ENCODE measurements at places on chromosomes 6 and 20.
A peak's percentile ranks its signal among the peaks of the same experiment; 100 is the strongest.

GRCh38 chr6:111579816-111580215 lies 25.9 kb downstream of the TRAF3IP2 start:
- DNase-seq, result no peak
- no peaks in the 10 kb centered on the region for H3K36me3 ChIP-seq
- peak overlapping the region; percentile 11 for H3K27ac ChIP-seq
- no peaks in the 10 kb centered on the region for H3K4me1 ChIP-seq

DNA sequence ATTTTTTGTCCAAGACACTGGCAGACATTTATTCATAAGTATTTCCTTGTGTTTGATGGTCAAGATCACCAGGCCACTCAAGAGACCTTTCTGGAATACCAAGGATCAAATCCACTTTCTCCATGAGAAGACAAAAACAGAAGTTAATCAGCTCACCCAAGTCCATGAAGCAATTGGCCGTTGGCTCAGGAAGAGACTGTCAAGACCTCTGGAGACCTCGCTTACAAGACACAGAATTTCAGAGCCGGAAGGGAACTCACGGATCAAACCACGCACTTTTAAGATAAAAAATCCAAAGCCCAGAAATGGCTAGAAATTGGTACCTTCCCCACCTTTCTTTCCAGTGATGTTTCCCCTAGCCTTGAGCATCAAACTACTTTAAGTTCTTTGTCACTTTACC lies 3.3 kb downstream of the TRERF1 start:
- peak overlapping the region; percentile 94 for H3K27ac ChIP-seq
- H3K4me3 ChIP-seq, result no peak overlapping the region
- no peaks in the 10 kb centered on the region for H3K27me3 ChIP-seq
- no peak for DNase-seq
- H3K4me1 ChIP-seq, result peaks cover 4% of the 10 kb centered on the region

GRCh38 chr6:48315051-48315719 lies 204.2 kb upstream of the PTCHD4 start:
- no peaks in the 10 kb centered on the region for H3K36me3 ChIP-seq
- H3K27me3 ChIP-seq, result no peaks in the 10 kb centered on the region
- no peak overlapping the region for H3K27ac ChIP-seq
- no peak for DNase-seq

- no peaks in the 10 kb centered on the region for H3K36me3 ChIP-seq
Measured at GRCh38 chr6:75135450-75135849, 70.4 kb downstream of the COL12A1 start.

DNA sequence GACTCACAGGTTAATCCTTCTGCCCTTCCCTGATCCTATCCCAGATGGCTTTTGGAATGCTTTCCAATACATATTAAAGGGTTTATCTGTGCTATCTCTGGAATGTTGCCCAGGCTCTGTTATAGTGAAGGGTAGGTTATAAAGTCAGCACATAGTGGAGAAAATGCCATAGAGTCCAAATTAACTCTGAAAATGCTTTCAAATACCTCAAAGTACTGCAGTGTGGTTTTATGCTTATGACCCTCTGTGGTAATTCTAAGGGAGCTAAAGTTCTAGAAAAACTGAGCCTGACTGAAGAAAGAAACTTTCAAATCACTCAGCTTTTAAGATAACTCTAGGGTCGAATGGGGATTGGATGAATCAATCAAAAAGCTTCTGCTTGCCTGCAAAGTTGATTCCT lies 159.8 kb downstream of the PLCB1 start:
- H3K27me3 ChIP-seq, result no peaks in the 10 kb centered on the region
- no peak overlapping the region for H3K27ac ChIP-seq
- no peak for DNase-seq
- H3K36me3 ChIP-seq, result no peaks in the 10 kb centered on the region

GRCh38 chr6:11042025-11042749 lies 1.9 kb downstream of the ELOVL2 start:
- H3K4me3 ChIP-seq, result no peak overlapping the region
- peaks cover 95% of the 10 kb centered on the region for H3K27me3 ChIP-seq
- no peaks in the 10 kb centered on the region for H3K36me3 ChIP-seq
- DNase-seq, result no peak
- H3K27ac ChIP-seq, result no peak overlapping the region
- H3K4me1 ChIP-seq, result no peaks in the 10 kb centered on the region

GRCh38 chr6:166970776-166971175 lies 14.4 kb upstream of the RNASET2 start:
- H3K27me3 ChIP-seq, result no peaks in the 10 kb centered on the region
- H3K4me1 ChIP-seq, result no peaks in the 10 kb centered on the region
- no peak for DNase-seq
- H3K4me3 ChIP-seq, result no peak overlapping the region

DNA sequence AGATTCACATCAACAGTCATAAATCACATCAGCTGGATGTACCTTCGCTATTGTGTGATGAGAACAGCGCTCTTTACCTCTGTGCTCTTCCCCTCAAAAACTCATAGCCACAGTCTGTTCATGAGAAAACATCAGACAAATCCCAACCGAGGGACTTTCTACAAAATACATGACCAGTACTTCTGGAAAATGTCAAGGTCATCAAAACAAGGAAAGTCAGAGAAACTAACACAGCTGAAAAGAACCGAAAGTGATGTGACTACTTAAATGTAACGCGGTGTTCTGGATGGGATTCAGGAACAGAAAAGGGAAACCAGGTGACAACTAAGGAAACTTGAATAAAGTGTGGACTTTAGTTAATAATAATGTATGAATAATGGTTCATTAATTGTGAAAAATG lies 112.0 kb upstream of the CBLN4 start:
- no peaks in the 10 kb centered on the region for H3K36me3 ChIP-seq
- H3K27me3 ChIP-seq, result no peaks in the 10 kb centered on the region
- DNase-seq, result no peak

DNA sequence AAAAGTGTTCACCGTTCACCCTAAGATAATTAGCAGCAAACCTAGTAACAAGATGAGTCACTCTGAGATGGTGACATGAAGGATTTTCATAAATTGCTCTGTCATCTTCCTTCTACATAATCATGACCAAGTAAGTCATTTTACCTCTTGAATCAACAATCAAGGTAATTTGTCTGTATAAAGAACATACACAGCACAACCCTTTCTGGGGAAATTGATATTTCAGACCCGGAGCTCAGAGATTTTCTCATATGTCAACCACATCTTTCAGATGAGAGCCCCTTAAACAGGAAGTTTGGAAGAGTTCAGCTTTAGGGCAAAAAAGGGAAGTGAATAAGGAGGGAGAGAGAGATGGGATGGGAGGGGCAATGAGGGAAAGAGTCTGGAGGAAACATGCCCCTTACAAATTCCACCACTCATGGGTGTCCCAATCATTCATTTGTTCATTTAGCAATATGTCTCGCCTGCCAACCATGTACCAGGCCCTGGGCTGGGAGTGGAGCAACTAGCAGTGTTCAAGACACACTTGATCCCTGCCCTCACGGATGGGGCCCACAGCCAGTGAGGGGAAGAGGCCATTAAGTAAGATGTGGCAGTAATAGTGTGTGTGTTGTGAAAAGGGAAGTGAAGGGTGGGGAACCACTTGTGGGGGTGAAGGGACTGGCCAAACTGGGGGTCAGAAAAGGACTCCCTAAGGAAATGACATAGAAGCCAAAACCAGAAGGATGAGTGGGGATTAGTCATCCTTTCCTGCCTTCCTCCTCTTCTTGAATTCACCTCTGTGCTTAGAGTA lies 190.9 kb downstream of the MAFB start:
- no peaks in the 10 kb centered on the region for H3K27me3 ChIP-seq
- no peak overlapping the region for H3K27ac ChIP-seq
- H3K4me1 ChIP-seq, result no peaks in the 10 kb centered on the region
- H3K36me3 ChIP-seq, result no peaks in the 10 kb centered on the region
- H3K4me3 ChIP-seq, result no peak overlapping the region
- DNase-seq, result peak; percentile 10

- no peaks in the 10 kb centered on the region for H3K4me1 ChIP-seq
- H3K4me3 ChIP-seq, result no peak overlapping the region
- H3K27me3 ChIP-seq, result no peaks in the 10 kb centered on the region
- no peaks in the 10 kb centered on the region for H3K36me3 ChIP-seq
- no peak overlapping the region for H3K27ac ChIP-seq
- DNase-seq, result no peak
Measured at GRCh38 chr20:9185511-9185910, 116.6 kb downstream of the PLCB4 start.

- no peaks in the 10 kb centered on the region for H3K36me3 ChIP-seq
- H3K27ac ChIP-seq, result no peak overlapping the region
- no peaks in the 10 kb centered on the region for H3K4me1 ChIP-seq
- H3K27me3 ChIP-seq, result no peaks in the 10 kb centered on the region
- H3K4me3 ChIP-seq, result no peak overlapping the region
Measured at GRCh38 chr6:25263657-25264056, 15.5 kb upstream of the CARMIL1 start.

DNA sequence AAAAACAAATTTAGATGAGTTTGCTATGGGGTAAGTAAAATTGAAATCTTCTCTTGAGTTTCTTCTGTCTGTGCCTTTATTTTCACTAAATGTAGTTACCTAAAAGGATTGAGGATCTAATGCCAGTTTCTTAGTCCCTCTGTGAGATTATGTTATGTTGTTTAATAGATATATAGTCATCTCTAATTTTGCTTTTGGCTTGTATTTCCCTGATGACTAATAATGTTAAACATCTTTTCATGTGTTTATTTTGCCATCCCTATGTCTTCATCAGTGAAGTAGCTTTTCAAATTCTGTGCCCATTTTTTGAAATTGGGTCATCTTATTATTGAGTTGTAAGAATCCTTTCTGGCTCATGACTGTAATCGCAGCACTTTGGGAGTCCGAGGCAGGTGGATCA lies 13.7 kb downstream of the QRSL1 start:
- no peak overlapping the region for H3K4me3 ChIP-seq
- peaks cover under 1% of the 10 kb centered on the region for H3K4me1 ChIP-seq
- no peaks in the 10 kb centered on the region for H3K27me3 ChIP-seq
- H3K36me3 ChIP-seq, result peaks cover 43% of the 10 kb centered on the region
- DNase-seq, result no peak

DNA sequence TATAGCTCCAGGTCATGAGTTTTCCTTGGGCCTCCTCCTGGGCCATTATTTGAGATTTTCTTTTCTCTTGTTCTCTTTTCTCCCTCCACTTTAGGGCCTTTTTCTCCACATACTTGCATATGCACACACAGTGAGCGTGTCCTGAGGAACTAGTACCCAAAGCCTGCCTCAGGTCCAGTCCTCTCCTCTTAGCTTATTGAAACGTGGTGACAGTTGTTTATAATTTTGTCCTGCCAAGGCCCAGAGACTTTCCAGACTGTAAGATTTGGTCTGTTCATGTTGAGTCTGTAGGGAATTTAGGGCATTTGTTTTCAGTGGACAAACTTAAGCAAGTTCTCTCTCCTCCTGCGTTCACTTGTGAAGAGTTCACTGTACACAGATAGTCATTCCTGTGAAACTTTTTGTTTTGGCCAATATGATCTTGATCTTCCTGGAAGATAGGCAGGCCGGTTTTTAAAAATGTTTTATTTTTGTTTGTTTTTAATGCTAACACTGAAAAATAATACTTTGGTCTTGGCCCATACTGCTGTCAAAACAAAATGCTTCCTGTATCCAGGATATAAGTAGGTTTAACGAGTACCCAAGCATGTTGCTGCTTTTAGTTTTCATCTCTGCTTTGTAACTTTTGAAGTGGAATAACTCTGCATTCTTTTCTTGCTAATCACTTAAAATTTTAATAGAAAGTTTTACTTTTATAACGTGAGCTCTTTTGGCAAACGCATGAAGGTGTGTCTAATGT lies 20.7 kb downstream of the LRRC1 start:
- no peaks in the 10 kb centered on the region for H3K36me3 ChIP-seq
- DNase-seq, result no peak
- peak overlapping the region; percentile 61 for H3K27ac ChIP-seq

GRCh38 chr6:69918813-69919475 lies 52.6 kb downstream of the COL19A1 start:
- no peak for DNase-seq
- no peak overlapping the region for H3K27ac ChIP-seq
- no peaks in the 10 kb centered on the region for H3K36me3 ChIP-seq
- no peak overlapping the region for H3K4me3 ChIP-seq

- H3K4me3 ChIP-seq, result no peak overlapping the region
- no peaks in the 10 kb centered on the region for H3K27me3 ChIP-seq
- peaks cover 32% of the 10 kb centered on the region for H3K36me3 ChIP-seq
- H3K4me1 ChIP-seq, result peaks cover 5% of the 10 kb centered on the region
- H3K27ac ChIP-seq, result no peak overlapping the region
Measured at GRCh38 chr6:17851001-17851719, 136.3 kb downstream of the KIF13A start.

GRCh38 chr6:108235127-108235526 lies 25.7 kb downstream of the SNX3 start:
- H3K4me3 ChIP-seq, result no peak overlapping the region
- H3K27ac ChIP-seq, result no peak overlapping the region
- no peaks in the 10 kb centered on the region for H3K27me3 ChIP-seq
- H3K36me3 ChIP-seq, result no peaks in the 10 kb centered on the region

GRCh38 chr6:134005800-134006199 lies 46.6 kb downstream of the SLC2A12 start:
- H3K36me3 ChIP-seq, result no peaks in the 10 kb centered on the region
- no peak overlapping the region for H3K27ac ChIP-seq
- H3K27me3 ChIP-seq, result no peaks in the 10 kb centered on the region
- H3K4me1 ChIP-seq, result peaks cover 10% of the 10 kb centered on the region
- no peak for DNase-seq

DNA sequence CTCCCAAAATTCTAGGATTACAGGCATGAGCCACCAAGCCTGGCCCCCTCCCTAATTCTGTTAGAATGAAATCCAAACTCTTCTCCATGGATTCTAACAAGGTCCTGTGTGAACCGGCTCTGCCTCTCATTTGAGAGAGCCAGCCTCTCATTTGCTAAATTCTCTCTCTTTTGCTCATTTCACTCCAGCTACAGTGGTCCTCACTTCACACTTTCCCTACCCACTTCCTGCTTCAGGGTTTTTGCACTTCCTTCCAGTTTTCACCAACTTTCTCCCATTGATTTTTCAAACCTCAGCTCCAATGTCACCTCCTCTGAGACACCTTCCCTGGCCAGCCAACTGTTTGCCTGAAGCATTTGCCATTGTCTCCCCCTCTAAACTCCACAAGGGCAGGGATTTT lies 5.1 kb downstream of the COX4I2 start:
- no peak overlapping the region for H3K27ac ChIP-seq
- no peaks in the 10 kb centered on the region for H3K36me3 ChIP-seq
- H3K4me1 ChIP-seq, result no peaks in the 10 kb centered on the region
- peaks cover 9% of the 10 kb centered on the region for H3K27me3 ChIP-seq
- DNase-seq, result no peak

GRCh38 chr6:119542037-119542436 lies 192.5 kb upstream of the MAN1A1 start:
- no peaks in the 10 kb centered on the region for H3K27me3 ChIP-seq
- no peak for DNase-seq
- H3K36me3 ChIP-seq, result no peaks in the 10 kb centered on the region
- H3K27ac ChIP-seq, result peak overlapping the region; percentile 44

GRCh38 chr6:101806241-101806640 lies 412.7 kb downstream of the GRIK2 start:
- no peak for DNase-seq
- no peak overlapping the region for H3K27ac ChIP-seq
- no peaks in the 10 kb centered on the region for H3K36me3 ChIP-seq
- no peak overlapping the region for H3K4me3 ChIP-seq
